ENCODE measurements at places on chromosomes 4 and X.

DNA sequence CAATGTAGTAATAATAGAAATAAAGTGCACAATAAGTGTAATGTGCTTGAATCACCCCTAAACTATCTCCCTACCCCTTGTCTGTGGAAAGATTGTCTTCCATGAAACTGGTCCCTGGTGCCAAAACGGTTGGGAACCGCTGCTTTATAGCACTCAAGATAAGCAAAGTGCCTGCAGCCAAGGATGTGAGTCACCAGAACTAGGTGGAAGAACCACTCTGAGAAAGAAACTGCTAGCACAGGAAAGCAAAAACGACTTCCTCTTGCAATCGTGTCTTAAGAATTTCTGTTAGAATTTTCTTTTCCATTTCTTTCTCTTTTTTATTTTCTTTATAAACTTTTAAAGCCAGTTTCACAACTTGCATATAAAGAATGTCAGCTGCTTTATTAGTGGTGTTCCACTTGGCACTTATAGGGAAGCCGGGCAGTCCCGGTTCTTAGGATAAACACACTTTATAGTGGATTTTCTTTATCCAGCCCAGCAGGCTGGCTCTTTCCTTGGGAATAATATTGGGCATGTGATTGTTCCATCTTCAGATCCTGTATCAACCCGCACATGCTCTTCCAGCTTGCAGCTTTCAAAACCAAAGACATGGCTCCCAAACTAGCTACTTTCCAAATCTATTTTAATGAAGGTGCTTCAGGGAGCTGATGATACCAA is 32.3 kb upstream of the CXCL8 start:
- no peak for DNase-seq

DNA sequence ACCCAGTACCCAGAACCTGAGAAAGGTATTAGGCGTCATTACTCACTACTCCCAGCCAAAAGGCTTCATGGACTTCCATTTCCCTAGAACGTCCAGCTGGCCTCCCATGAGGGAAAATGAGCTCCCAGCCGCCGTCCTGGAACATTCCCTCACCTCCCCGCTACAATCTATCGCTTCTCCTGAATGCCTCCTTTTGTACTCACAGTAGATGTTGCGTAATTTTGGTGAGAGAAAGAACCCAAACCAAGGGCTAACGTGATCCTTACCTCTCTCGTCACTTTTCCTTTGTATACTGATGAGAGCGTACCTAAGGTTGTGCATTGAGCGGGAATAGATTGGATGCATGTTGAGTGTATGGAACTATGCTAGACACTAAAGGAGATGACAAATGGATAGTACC is 161.9 kb downstream of the TENM3 start:
- no peak for DNase-seq

DNA sequence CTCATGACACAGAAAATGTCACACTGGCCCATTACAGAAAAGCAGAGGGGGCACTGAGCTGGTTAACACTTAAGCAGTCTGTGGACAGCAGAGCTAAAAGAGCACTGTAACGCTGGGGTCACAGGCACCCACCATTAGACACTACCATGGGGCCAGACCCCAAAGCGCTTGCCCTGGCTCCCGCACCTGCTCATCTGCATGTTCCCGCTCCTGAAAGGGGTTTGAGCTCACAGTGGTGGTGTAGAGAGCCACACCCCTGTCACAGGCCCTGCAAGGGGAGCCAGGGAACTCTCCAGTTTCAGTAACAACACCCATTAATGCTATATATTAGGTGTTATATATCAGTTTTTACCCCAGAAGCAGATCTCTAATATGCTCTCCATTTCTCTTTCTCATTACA is 187.0 kb downstream of the ANKRD50 start:
- no peak for DNase-seq

DNA sequence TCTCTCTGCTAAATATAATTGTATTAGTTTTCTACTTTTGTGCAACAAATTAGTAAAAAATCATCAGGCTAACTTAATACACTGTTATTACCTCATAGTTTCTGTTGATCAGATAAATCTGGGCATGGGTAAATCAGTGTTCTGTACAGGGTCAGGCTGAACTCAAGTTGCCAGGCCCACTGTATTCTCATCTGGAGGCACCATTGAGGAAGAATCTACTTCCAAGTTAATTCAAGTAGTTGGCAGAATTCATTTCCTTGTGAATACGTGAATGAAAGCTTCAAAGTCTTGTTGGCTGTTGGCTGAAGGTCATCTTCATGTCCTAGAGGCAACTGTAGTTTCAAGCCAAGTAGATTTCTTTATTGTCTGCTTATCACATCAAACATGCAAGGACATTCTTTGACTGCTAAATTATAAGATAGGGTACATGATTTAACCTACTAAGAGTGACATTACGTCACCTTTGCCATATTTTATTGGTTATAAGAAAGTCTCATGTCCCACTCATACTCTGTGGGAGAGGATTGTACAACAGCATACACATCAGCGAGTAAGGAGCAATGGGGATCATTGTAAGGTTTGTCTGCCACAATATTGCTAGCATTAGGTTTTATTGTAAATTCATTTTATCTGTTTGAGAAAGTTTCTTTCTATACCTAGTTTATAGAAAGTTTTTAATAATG is 1219.0 kb downstream of the ARAP2 start:
- DNase-seq: no peak

DNA sequence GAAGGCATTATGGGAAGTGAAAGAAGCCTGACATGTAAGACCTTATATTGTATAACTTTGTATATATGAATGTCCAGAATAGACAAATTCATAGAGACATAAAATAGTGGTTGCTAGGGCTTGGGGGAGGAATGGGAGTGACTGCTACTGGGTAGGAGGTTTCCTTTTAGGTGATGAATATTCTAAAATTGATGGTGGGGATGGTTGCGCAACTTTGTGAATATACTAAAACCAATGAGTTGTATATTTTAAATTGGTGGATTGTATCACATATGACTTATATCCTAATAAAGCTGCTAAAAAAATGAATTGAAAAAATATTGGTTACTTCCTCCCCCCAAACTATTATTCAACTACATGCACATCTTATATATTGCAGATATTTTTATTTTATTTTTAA is 70.0 kb downstream of the UCHL1 start:
- no peak for DNase-seq

GRCh38 chr4:6179362-6179761 is 21.0 kb downstream of the JAKMIP1 start:
- no peak for DNase-seq

- DNase-seq: no peak
Observed at GRCh38 chr4:101651778-101652177, 138.8 kb upstream of the BANK1 start.

DNA sequence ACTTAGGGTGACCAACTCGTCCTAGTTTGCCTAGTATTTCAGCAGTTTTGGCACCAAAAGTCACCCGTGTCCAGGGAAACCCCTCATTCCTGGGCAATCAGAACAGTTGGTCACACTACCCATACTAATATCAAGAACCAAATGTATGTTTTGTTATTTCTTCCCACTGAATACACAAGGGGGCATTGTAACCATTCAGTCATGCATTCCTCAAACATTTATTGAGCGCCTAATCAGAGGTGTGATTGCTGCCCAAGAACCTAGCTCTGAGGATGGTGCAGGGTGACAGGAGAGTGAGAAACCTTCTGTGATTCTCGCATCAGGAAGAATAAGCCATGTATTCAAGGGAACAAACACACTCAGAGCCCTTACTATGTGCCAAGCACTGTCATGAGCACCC is 69.8 kb upstream of the RAI2 start:
- DNase-seq: no peak

DNA sequence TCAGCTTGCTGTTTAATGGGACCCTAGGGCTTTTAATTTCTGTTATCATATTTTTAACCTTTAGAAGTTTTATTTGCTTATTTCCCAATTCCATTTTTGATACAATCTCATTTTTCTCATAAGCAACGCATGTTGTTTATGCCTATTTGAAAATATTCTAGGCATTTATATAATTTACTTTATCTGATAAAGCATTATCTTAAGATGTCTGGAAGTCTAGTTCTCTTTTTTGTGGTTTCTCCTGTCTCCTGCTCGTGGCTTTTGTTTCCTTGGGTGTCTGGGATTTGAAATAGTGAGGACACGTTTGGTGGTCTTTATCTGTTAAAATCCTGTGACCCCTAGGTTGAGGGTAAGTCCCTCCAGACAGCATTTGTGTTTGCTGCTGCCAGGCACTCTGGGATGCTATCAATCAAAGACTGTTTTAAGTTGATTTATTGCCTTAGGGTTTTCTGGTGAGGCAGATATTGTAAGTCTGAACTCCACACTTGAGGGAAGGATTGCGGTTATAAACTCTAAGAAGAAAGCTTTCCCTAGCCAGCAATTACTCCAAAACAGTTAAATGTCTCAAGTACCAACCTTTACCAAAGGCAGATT is 208.0 kb downstream of the PRDM5 start:
- no peak for DNase-seq

DNA sequence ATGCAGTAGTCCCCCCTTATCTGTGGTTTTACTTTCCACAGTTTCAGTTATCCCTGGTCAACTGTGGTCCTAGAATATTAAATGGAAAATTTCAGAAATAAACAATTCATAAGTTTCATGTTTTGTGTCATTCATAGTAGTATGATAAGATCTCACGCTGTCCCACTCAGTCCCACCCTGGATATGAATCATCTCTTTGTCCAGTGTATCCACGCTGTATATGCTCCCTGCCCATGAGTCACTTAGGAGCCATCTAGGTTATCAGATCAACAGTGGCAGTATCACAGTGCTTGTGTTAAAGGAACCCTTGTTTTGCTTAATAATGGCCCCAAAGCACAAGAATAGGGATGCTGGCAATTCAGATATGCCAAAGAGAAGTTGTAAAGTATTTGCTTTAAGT is 16.2 kb upstream of the SYTL4 start:
- no peak for DNase-seq

GRCh38 chrX:56066016-56066415 is 166.1 kb upstream of the KLF8 start:
- no peak for DNase-seq

GRCh38 chrX:125998432-125998831 is 167.7 kb downstream of the DCAF12L2 start:
- no peak for DNase-seq

DNA sequence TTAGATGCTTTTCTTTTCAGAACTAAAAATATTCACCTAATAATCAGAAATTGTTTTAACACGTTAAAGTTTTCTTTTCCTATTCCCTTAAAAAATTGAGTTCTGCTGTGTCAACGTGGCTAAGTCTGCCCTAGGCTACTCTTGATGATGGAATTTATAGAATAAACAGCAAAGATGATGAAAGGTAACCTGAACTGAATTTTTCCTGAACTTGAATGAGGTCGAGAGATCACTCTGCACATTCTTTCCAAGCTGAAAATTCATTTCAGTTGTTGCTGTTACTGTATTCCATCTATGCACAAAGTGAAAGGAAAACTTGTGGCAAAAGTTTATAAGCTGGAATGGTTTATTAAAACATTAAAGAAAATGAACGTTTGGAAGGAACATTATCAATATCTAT is 245.9 kb upstream of the GIMD1 start:
- DNase-seq: no peak

GRCh38 chrX:16436348-16437188 is 213.4 kb upstream of the S100G start:
- DNase-seq: no peak

- DNase-seq: no peak
Observed at GRCh38 chr4:76931087-76931486, 18.5 kb upstream of the SEPTIN11 start.

GRCh38 chrX:154750301-154751202 is at the start of gene GAB3:
Gene GAB3 (minus strand): TSS chrX:154751077. CDS start chrX:154751025, 52 bp downstream.
- peak; percentile 65 for DNase-seq

GRCh38 chrX:71671043-71671780 is 3.9 kb downstream of the LOC101059915 start:
- DNase-seq: no peak

- no peak for DNase-seq
Observed at GRCh38 chr4:169128902-169129301, 118.8 kb upstream of the CBR4 start.

- no peak for DNase-seq
Observed at GRCh38 chr4:7831330-7831729, 108.3 kb downstream of the AFAP1 start.

DNA sequence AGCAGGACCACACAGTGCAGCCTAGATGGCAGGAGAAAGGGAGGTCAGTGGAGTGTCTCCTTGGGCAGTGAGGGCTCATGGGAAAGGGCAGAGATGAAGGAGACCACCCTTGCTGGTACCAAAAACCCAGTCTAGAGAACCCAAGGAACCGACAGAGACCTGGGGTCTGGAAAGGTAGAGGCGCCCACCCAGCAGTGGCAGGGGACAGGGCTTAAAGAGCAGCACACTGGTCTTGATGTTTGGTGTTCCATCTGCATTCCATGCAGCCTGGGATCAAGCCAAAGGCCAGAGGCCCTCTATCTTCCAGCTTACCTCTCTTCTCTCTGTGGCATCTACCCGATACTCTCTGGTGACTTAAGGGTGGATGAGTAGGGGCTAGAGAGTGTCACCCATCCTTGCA is 127.5 kb downstream of the PJA1 start:
- no peak for DNase-seq

DNA sequence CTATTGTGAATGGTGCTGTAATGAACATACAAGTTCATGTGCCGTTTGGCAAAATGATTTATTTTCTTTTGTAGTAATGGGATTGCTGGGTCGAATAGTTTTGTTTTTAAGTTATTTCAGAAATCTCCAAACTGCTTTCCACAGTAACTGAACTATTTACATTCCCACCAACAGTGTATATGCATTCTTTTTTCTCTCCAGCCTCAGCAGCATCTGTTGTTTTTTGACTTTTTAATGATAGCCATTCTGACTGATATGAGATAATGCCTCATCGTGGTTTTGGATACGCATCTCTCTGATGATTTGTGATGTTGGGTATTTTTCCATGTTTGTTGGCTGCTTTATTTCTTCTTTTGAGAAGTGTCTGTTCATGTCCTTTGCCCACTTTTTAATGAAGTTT is 246.3 kb upstream of the ADGRL3 start:
- no peak for DNase-seq

DNA sequence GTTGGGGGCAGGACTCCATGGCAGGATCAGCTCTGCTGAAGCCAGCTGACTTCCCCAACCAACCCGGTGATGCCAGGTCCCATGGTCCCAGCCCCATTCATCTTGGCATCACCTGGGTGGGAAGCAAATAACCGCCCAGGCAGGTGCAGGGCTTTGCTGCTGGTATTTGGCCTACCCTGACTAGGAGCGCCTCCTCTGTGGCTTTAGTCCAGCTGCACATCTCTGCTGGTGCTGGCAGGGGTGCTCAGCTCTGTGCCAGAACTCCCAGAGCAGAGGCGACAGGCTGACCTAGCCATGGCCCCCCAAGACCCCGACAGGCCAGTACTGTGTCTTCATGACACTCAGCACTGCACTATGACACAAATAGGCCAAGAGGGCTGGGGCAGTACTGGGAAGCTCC is 64.4 kb downstream of the STARD8 start:
- no peak for DNase-seq

- no peak for DNase-seq
Observed at GRCh38 chr4:21134994-21135393, 434.7 kb downstream of the PACRGL start.

- DNase-seq: no peak
Observed at GRCh38 chr4:42628740-42629139, 28.2 kb downstream of the ATP8A1 start.

DNA sequence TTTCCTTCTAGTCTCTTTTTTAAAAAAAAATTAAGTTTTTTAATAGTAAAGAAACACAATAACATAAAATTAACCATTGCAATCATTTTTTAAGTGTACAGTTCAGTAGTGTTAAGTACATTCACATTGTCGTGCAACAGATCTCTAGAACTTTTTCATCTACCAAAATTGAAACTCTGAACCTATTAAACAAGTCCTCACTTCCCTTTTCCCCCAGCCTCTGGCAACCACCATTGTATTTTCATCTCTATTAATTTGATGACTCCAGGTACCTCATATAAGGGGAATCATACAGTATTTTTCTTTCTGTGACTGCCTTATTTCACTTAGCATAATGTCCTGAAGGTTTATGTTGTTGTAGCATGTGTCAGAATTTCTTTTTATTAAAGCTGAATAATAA is 31.8 kb downstream of the MSL3 start:
- DNase-seq: no peak

All from left forelimb (tissue), 1 donor.